NCI-H1930 (cell line): ENCODE measurements at places on chromosomes 4 and X.

DNA sequence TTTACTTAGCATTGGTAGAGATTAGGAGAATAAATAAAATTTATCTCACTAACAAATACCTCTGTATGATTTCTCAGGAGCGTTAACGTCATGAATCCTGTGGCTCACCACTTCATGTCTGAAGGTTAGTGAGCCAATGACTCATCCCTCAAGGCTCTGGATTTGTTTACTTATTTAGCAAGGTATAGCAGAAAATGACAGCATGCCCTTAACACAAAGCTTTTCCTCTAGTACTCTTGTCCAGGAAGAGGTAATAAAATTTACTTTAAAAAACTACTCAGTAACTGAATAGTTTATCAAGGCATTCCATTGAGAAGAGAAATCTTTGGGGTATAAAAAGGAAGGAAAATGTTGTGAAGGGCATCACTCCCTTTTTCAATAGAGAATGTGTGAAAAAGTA, 823.8 kb downstream of the CCSER1 start:
- DNase-seq, result no peak

DNA sequence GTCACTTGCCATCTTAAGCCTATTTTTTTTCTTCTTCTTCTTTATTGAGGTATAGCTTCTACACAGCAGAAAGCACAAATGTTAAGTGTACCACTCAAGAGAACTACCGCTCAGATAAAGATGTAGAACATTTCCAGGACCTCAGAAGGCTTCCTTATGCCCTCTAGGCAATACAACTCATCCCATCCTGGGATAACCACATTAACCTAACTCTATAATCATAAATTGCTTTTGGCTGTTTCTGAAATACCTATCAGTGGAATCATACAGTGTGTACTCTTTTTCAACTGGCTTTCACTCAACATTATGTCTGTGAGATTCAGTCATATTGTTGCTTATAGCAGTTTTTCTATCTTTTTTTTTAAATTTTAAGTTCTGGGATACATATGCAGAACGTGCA, 51.7 kb downstream of the ARFIP1 start:
- no peak for DNase-seq

- DNase-seq, result no peak
Measured at GRCh38 chr4:92189146-92189545, 114.6 kb upstream of the GRID2 start.

GRCh38 chr4:70772929-70773555, 51.3 kb downstream of the RUFY3 start:
- no peak for DNase-seq

DNA sequence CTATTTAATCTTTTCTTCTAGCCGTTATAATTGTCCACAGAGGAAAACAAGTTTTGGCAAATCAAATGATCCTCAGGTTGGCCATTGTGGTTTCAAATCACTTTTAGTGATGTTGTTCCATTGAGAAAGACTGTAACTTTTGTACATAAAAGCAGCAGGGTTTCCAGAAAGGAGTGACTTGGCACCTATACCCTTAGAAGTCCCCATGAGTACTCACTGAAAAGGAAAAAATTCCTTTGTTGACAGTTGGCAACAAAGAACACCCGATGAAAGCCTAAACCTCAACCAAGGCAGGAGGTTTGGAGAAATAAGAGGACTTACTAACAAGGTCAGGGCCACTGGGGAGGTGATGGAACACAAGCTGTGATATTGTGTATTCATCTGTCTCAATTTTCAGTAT, 474.4 kb downstream of the RAPGEF2 start:
- DNase-seq, result no peak

DNA sequence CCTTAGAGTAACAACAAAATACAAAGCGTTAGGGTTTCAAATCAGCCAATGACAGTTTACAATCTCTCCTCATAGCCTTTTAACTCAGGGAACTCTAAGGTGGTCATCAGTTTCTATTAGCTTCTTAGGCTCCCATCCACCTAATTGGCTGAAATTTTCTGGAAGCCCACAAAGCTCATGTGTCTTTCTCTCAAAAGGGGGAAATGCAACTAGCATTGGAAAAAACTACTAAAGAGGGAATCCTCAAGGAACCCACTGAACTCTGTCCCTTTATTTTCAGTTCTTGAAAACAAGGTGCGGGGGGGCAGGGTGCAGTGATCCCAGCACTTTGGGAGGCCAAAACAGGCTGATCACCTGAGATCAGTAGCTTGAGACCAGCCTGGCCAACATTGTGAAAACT, 56.4 kb downstream of the PDGFC start:
- no peak for DNase-seq

- no peak for DNase-seq
Measured at GRCh38 chr4:127686658-127687057, 43.5 kb upstream of the SLC25A31 start.

- DNase-seq, result no peak
Measured at GRCh38 chr4:35506161-35506560, 738.2 kb downstream of the ARAP2 start.

DNA sequence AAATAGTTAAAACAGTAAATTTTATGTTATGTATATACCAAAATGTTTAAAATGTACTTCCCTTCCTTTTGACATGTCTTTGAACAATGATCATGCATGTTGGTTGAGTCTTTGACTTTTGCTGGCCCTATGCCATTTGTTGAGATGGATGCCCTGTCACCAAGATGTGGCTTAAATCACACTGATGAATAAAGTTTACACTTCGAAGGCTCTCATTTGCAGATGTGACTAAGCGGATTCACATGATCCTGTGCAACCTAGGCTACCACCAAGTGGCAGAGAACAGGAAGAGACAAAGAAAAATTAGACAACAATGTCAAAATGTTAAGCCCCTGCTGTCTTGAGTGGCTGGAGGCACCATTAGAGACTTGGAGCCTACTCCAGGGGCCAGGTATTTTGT, 139.9 kb downstream of the RAB28 start:
- no peak for DNase-seq

GRCh38 chr4:20297783-20298182, 46.1 kb downstream of the SLIT2 start:
- no peak for DNase-seq

DNA sequence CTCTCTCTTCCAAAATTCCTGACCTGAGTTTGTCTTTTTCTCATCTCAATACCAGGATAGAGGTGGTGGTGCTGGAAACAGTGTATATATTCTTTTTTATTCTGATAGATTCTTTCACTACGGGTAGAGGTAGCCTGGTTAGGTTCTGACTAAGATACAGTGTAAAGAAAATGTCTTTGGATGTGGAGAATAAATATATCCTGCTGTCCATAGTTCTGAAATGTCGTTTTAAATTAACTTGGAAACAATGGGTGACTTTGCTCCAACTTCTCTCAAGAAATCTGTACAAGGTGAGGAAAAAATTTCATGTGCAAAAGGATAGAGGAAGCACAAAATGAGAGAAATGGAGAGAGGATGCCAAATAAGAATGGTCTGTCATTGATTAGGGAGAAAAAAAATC, 546.1 kb downstream of the GBA3 start:
- DNase-seq, result no peak

- DNase-seq, result no peak
Measured at GRCh38 chrX:114924423-114924822, 93.0 kb downstream of the IL13RA2 start.

GRCh38 chr4:42732776-42733175, 75.9 kb upstream of the ATP8A1 start:
- no peak for DNase-seq

- DNase-seq, result no peak
Measured at GRCh38 chrX:7133050-7133440, 14.5 kb upstream of the STS start.

- DNase-seq, result no peak
Measured at GRCh38 chr4:69835766-69836165, 24.2 kb downstream of the SULT1E1 start.

- no peak for DNase-seq
Measured at GRCh38 chr4:140799686-140800225, 43.6 kb upstream of the TBC1D9 start.

DNA sequence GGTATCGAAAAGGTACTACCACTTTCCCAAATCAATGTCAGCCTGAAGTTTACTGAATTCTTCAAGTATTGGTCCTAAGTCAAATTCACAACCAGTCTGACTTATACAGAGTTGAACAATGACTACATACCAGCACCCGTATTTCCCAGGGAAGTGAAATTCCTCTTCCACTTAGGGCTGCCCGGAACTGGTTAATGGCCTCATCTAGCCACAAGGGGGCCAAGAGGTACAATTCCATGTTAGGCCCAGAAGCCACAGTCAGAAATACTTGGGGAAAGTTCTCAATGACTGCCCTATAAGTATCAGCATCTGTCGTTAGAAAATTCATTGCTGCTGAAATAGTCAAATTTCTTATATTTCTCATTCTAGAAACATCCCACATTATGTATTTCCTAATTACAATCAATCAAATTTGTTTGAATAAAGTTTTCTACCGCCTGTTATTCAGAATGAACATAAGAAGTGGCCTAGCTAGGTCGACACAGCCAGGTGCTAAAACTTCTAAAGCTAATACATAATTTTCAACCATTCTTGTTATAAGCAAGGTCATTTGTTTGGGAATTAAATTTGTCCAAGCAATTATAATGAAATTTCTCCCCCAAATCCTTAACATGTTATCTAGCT, 5.6 kb upstream of the PCDH7 start:
- DNase-seq, result no peak

DNA sequence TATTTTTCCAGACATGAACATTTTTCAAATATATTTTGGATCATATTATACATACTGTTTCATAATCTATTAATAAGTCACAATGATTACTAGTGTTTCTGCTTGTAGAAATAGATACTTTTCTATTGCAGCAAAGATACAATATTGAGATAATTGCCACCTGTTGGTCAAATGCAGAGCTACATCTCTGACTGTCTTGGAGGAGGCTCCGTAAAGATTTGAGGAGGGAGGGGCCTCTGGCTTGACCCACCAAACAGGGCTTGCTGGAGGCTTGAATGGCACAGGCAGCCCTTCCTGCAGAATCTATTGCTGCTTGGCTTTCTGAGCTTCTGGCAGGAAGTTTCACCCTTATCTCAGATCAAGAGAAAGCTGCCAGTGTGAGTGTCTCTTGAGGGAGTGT, 99.3 kb upstream of the ARMCX2 start:
- DNase-seq, result no peak
